ENCODE measurements at places on chromosomes 4 and X.

DNA sequence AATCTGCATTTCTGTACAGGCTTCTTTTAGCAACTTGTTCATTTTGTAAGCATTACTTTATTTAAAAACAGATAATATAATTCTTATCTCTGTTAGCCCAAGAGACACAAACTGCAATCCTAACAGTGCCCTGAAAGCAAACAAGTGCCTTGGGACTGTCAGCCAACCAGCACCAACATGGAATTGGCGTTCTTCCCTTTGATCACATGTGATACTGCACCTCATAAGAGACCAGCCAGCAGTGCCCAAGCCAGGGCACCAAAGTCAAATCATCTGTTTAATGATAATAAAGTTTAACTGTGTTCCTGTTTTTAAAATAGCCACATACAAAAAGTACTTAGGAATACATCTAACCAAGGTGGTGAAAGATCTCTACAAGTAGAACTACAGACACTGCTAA, 223.2 kb downstream of the PRDM5 start:
- no peak for DNase-seq

- no peak for DNase-seq
Observed at GRCh38 chr4:79526641-79527565, 118.9 kb upstream of the GK2 start.

- DNase-seq: no peak
Observed at GRCh38 chr4:186593587-186593973, 38.2 kb upstream of the MTNR1A start.

- no peak for DNase-seq
Observed at GRCh38 chrX:19840899-19841648, 46.3 kb downstream of the SH3KBP1 start.

DNA sequence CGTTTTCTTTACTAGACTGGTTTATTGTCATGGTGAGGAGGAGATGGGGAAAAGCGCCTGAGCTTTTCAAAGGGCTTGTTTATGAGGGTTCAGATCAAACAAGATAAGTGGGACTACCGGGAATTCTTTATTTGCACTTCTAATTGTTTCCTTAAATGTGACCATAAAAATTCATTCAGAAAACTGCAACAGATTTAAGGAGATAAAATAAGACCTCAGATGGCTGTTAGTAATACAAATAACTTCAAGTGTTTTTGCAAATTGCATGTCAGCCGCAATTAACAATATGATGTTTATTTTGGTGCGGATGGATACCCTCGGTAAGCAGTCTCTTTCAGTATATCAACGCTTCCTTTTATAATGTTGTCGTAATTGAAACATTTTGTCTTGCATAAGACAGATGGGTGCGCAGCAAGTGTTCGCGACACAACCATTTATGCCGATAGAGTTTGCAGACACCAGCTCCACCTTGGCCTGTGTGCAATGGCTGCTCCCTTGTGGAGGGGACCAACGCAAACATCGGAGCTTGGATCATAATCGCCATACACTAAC, 151.0 kb downstream of the C4orf33 start:
- no peak for DNase-seq
